ENCODE measurements at places on chromosomes 11 and 22. TPM values are rescaled to one million over a fixed set of nuclear protein-coding genes. Genes with fewer than 3 reads are reported as not detected.

Gene RELT
- total RNA-seq: 17.9 TPM

Gene SPI1
- total RNA-seq: 1.9 TPM

Gene OR8G1
- not detected for total RNA-seq

Gene OR6T1
- not detected for total RNA-seq

Gene CCDC73
- total RNA-seq: not detected

Gene PGM2L1
- total RNA-seq: 17.0 TPM

Gene GLYATL1
- not detected for total RNA-seq

Gene RIN1
- total RNA-seq: 8.3 TPM

Gene CABP7
- 0.09 TPM for total RNA-seq
